Neural crest cell (in vitro differentiated cells): ENCODE measurements at places on chromosomes 5 and 9.

GRCh38 chr9:37504605-37505004, 18.9 kb downstream of the POLR1E start:
- DNase-seq = no peak

- no peak for DNase-seq
Measured at GRCh38 chr9:841371-842209, at the start of gene DMRT1. DMRT1 (plus strand) TSS chr9:841697; CDS start chr9:841839, 142 bp downstream.

- DNase-seq = no peak
Measured at GRCh38 chr9:75624998-75625397, 265.5 kb upstream of the PCSK5 start.

- DNase-seq = no peak
Measured at GRCh38 chr5:128516978-128517377, 21.1 kb downstream of the FBN2 start.

GRCh38 chr5:42940853-42941252, 99.3 kb downstream of the ANXA2R start:
- no peak for DNase-seq

- no peak for DNase-seq
Measured at GRCh38 chr5:148205044-148205806, 2.4 kb downstream of the SPINK6 start.

DNA sequence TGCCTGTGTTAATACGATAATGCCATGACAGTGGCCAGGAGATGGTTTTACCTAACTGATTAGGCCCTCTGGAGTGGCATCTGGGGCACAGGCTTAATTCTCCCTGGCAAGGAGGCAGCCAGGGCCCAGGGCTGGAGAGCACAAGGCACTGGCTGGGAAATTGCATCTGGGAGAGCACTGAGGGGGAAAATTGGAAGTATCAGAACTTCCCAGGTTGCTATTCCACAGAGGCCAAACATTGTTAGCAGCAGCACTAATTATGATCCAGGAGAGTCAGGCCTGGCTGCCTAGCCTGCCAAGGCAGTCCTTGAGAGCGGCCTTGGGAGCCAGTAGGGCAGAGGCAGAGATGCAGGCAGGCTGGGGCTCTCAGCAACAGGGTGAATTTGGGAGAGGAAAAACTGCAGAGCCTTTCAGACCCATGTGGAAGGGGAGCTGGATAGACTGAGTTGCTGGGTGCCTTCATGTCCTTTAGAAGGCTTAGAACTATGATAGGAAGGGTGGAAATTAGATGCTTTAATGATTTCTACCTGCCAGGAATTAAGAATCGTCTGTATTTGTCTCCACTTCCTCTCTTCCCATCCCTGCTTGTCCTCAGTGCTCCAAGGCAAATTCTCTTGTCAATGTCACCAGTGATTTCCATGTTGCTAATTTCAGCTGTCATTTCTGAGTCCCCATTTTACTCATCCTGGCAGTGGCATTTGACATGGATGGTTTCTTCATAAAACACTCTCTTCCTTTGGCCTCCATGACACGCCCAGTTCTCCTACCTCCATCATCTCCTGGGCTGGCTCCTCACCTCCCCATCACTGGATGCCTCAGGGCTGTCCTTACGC, 56.1 kb upstream of the HSPA9 start:
- no peak for DNase-seq

- DNase-seq = peak; percentile 3
Measured at GRCh38 chr9:75027187-75028107, 646 bp downstream of the CARNMT1 start.

DNA sequence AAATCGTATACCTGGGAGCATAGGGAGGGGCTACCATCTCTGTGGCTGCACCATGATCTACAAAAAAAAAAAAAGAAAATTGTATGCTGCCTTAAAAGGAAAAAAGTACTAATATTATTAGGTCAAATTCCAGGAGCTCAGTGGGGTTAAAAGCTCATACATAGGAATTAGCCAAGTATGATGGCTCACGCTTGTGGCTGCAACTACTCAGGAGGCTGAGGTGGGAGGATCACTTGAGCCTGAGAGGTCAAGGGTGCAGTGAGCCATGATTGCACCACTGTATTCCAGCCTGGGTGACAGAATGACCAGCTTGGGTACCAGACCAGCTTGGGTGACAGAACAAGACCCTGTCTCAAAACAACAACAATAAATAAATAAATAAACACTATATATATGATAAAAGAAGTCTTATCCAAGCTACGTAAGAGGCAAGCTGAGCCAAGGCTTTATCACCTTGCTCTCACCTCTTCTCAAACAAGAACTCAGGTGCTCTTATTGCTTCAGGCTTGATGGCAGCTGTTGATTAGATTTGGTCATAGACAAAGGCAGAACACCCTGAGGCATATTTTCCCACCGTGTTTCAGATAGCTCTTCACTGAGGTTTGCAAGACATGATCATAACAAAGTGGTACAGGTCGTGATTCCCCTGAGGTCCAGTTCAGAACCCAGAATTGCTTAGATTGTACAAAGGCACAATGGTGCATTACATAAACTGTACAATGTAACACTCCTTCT, 3.3 kb upstream of the FBXW11 start:
- DNase-seq = no peak

DNA sequence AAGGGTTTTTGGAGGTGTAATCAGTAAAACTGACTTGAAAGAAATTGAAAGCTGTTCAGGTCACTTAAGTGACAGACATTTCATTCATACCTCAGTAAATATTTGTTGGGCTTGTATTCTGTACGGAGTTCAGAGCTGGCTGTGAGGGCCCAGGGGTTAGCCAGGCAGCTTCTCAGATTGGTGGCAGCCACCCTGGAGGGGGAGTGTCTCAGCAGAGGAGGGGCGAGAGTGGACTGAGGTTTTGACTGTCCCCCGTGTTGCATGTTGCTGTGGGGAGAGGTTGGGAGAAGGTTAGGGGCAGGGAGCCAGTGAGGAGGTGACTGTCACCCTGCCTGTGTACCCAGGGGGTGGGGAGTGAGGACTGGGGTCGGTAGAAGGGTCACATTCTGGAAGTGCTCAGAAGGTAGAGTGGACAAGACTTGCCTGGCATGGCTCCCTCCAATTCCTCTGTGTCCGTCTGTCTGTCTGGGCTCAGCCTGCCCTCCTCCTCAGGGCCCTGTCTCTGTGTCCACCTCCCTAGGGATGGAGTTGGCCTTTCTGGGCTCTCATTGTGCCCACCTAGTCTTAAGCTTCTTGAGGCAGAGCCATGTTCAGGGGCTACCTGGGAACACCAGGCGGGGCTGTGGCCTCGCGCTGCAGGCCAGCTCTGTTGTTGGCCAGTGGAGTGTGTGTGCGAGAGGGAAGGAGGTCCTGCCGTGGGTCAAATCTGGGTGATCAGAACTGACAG, 4.4 kb downstream of the PHF2 start:
- DNase-seq = no peak

DNA sequence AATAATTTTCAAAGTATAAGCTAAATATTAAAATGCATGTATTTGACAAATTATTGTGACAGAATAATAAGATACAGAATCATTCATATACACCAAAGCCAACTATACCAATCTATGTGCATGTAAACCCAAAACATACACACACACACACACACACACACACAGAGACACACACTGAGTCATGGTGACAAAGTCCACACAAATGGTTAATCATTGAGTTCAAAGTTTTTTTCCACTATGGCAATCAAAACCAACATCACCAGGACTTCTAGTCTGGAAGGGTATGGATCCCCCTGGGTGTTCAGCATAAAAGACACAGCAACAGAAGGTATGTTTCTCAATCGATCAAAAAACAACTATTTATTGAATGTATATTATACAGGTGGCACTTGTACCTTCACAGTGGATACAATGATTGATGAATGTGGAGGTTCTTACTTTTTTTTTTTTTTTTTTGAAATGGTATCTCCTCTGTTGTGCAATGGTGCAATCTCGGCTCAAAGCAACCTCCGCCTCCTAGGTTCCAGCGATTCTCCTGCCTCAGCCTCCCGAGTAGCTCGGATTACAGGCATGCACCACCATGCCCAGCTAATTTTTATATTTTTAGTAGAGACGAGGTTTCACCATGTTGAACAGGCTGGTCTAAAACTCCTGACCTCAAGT, 137.0 kb downstream of the PDE4D start:
- DNase-seq = no peak

DNA sequence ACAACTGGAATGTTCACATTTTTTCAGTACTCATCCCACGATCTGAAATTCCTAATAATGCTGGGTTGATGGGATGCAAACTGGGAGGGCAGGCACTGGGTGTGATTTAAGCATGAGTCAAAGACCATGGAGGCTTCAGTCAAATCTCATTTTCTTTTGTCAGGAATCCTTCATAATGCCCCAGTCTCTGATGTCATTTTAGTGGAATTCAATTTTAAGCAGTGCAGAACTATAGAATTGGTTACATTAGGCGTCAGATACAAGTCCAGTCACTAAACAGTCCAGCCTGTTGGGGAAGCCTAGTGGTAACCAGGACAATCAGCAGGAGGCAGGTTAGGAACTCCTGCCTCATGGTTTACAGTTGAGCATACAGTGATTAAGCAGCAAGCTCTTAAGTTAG, 41.0 kb upstream of the TMEM215 start:
- no peak for DNase-seq

DNA sequence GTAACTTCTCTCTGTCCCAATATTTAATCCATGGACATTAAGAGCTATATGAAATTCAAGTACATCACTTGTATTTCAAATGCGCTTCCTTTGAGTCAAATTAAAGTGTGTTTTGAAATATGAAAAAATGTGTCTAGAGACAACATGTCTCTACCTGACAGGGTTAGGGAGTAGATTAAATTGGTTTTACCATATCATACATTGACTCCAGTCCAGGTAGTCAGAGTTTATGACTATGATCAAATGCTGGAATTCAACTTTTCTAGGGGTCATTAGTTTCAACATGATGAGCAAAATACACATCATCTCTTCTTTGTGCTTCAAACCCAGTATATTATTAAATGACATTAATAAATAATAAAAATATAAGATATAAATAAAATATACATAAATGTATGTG, 259.2 kb downstream of the CDH10 start:
- DNase-seq = no peak

DNA sequence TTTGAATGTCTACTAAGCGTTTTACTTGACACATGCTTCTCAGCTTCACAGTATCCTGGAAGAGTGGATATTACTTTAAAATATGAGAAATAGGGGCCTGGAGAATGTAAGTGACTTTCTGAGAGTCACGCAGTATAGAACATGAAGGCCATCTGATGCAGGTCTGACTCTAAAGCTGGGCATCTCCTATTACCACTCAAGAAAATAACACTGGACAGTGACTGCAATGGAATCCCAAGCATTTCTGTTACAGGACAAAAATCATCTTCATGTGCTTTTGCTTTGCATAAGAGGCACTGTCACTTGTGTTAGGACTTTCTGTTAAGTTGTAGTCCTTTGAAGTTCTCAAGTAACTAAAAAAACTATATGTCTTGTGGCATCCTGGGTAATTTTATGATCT, 335.5 kb downstream of the FBXL7 start:
- DNase-seq = no peak

- no peak for DNase-seq
Measured at GRCh38 chr5:16981700-16982099, 45.6 kb upstream of the MYO10 start.

DNA sequence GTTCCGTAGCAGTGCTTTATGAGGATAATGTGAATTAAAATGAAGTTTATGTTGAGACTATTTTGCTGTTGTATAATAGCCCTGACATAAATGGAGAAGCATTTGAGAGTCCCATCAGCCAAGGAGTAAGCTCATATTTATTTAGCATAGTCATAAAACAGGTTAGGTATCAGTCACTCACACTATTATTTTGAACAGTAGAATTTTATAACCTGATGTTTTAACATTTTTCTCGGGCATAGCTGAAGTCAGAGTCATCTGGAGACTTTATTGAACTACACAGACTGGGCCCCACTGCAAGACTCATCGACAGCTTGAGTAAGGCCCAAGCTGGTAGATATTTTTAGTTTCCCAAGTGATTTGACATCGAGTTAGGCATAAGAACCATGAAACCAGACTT, 620.3 kb upstream of the WWC1 start:
- DNase-seq = no peak

DNA sequence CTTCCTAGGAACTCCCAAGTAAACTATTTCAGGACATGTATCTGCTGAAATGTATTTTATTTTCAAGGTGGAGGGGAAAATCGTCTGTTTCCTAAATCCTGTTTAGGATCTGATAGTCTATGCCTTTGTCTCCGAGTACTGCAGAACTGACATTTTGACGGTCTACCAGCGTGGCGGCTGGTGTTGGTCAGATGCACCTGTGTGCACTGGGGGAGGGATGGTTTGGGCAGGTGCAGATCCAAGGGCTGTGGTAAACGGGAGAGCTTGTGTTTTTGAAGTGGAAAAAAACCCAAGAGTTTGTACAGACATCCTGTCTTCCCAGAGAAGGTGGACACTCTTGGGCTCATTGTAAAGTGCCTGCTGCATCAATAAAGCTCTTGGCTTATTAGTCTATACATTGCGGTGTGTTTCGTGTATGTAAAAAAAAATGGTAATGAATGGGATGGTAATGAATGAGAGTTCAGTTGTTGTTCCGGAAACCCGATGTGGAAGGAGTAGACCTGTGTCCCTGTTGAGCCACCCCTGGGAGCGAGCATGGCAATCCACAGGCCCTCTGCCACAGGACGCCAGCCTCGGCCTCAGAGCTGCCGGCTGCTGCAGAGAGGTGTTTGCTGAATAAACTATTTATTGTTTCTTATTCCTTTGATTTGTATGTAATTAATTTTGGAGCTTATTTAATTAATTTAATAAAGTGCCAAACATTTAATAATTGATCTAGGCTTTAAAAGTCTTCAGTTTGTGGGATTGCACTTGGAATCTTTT, 15.3 kb downstream of the ARPC5L start:
- DNase-seq = no peak

- DNase-seq = no peak
Measured at GRCh38 chr5:67272453-67273130, 76.0 kb upstream of the CD180 start.

DNA sequence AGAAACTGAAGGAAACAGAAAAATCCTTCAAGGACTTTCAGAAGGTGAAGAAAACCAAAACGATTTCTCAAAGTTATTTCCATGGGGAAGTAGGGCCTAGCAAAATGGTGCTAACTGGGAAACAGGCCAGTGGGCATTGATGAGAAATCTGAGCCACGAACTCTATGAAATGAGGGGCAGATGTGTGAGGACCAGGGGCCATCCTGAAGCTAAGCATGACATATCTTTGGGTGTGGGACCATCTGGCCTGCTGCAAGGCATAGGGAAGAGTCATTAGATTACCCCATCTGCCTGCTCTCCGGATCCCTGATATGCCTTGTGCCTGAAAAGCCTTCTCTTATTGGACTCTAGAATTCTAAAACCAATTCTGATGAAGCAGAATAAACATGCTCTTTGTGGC, 143.8 kb downstream of the PALM2AKAP2 start:
- no peak for DNase-seq

- DNase-seq = peak; percentile 5
Measured at GRCh38 chr5:50963971-50964745, 297.7 kb downstream of the PARP8 start.

- DNase-seq = no peak
Measured at GRCh38 chr5:180785794-180786221, 16.8 kb downstream of the MGAT1 start.

DNA sequence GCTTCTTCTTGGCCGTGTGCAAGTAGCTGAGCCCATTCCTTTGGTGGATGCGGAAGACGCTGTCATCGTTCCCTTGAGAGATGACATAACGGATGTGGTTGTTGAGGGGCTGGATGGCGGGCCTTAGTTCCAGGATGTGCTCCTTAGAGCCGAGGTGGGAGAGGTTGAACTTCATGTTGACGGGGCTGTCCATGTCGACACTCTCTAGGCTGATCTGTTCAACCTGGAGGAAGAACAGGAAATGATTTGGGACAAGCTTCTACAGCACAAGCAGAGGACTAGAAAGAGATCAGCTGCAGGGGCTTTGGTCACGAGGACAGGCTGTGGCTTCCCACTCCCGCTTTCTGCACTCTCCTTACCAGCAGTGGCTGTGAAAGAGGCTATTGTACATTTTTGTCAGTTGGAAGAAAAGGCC, 176.0 kb downstream of the SLC12A2 start:
- DNase-seq = no peak
